NCI-H1092 treated with DMSO at 0.1 percent for 48 hours (cell line): ENCODE measurements at places on chromosomes 7 and 10.
A peak's percentile ranks its signal among the peaks of the same experiment; 100 is the strongest.

DNA sequence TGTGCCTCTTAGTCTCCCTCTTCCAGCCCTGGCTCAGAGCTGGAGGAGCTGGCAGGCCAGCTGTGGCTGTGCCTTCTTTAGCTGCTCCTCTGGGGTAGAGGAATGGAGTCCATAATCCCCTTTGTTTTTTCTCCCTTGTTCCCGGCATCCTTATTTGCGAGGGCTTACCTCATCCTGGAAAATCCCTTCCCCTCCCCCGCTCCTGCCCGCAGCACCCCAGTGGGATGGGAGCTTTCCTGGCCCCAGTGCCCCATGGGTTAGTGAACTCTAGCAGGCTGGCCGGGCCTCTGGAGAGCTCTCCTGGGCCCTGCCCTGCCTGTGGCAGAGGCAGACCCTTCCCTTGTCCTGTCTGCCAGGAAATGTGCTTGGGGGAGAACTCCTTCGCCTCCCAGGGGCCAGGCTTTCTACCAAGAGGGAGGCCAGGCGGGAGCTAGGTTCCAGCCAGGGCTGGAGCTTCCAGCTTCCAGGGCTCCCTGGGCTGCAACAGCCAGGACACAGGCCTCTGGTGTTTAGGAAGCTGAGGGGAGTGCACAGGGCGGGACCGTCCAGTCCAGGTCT lies 16.5 kb upstream of the TRIM8 start:
- DNase-seq: no peak

GRCh38 chr7:113606325-113606724 lies 312.5 kb downstream of the PPP1R3A start:
- DNase-seq: no peak

- no peak for DNase-seq
Measured at GRCh38 chr7:14092331-14092730, 102.9 kb upstream of the ETV1 start.

GRCh38 chr10:5665373-5666007 lies 905 bp downstream of the ASB13 start:
- no peak for DNase-seq

DNA sequence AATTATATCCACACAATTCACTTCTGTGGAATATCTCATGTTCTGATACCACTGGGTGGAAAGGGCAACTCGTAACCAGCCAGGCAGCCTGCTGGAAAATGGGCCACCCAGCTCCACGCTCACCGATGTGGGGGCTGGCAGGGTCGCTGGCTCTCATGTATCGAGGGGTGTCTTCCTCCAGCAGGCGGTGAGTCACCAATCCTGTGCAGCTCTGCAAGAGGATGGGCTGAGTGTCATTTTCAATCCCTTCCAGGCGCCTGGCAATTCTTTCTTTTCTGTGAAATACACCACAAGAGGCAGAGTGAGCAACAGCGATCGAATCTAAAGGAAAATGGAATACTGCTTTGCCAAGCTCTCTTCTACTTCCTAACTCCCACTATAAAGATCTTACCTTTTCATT lies 80.1 kb downstream of the SVIL start:
- no peak for DNase-seq

DNA sequence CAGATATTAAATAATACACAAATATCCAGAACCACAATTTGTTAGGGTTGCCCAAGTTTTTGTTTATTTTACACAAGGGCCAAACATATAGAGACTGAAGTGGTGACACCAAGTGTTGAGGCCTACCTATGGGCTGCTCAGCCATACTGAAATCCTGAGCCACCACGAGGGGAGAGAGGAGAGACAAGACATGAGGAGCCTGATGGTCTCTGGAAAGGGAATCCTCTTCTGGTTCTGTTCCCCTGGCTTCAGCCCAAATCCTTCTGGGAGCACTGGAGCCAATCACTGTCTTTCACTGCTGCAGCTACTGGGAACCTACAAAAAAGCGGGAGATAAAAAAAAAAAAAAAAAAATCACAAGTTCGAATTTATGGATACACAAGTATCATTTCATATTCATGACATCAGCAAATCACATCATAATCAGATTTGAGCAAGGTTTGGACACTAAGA lies 1.9 kb downstream of the SKIDA1 start:
- DNase-seq: peak; percentile 89

DNA sequence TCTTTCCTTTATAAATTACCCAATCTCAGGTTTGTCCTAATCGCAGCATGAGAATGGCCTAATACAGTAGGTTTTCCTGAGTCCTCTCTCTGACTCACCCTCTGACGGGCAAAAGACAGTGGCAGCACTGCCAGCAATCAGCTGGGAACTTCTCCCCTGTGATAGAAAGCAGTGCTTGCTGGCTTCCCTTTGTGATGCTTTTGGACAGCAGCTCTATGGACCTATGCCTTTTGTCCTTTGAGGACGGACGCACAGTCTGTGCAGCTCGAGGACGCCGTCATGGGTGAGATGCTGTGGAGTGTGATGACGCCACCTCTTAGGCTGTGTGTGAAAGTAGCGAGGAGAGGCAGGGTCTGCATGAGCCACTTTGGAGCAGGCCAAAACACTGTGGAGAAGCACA lies 68.8 kb downstream of the KIAA1217 start:
- DNase-seq: no peak

GRCh38 chr10:49556723-49557122 lies 17.8 kb upstream of the ERCC6 start:
- DNase-seq: no peak

DNA sequence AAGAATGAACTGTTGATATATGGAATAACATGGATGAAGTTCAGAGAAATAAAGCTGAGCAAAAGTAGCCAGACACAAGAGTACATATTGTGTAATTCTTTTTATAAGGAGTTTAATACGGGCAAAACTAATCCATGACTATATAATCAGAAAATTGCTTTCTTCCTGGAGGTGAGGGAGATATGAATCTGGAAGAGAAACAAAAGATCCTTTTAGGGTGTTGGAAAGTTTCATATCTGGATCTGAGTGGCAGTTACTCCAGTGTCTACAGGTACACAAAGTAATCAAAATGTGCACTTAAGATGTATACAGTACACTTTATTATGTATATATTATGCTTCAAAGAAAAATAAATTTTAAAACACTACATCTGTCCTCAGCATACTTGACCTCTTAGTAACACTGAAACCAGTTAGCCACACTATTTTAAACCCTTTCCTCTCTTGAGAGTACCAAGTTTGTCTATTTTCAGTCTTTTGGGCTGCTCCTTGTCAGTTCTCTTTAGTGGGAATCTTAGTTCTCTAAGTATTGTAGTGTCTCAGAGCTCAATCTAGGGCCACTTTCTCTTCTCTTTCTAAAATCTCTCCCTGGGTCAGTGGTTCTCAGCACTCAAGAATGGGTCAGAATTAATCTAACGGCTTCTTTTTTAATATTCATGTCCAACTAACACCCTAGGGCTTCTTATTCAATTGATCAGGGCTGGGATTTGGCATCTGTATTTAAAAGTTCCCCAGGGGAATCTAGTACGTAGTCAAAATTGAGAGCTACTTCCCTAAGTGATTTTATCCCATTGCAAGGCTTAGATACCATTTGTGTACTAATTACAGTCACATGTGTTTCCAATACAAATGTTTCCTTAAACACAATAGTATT lies 4.3 kb upstream of the LIPF start:
- DNase-seq: no peak

GRCh38 chr10:87713707-87714106 lies 54.0 kb downstream of the PAPSS2 start:
- no peak for DNase-seq

DNA sequence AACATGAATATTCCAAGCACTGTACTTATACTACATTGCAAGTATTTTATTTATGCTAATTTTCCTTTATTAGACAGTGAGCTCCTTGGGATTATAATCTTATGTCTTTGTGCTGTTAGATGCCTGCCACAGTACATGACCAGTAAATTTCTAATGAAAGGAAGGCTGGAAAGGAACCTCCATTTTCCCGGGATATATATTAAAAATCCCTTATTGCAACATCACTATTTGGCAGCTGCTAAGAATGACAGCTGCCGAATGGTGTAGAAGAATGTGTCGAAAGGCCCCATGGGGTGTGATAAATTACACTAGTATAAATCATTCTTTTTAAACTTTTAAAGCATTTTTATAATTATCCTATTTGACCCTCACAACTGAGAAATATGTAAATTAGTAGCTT lies 59.1 kb downstream of the TFAM start:
- no peak for DNase-seq

- no peak for DNase-seq
Measured at GRCh38 chr7:16881844-16882243, at the start of gene AGR3. Gene AGR3 (minus strand): TSS chr7:16881983. CDS start chr7:16878618, 3,365 bp downstream.

- DNase-seq: no peak
Measured at GRCh38 chr10:82266438-82266837, 391.4 kb downstream of the NRG3 start.

GRCh38 chr7:104294291-104294690 lies 34.1 kb upstream of the LHFPL3 start:
- DNase-seq: no peak

DNA sequence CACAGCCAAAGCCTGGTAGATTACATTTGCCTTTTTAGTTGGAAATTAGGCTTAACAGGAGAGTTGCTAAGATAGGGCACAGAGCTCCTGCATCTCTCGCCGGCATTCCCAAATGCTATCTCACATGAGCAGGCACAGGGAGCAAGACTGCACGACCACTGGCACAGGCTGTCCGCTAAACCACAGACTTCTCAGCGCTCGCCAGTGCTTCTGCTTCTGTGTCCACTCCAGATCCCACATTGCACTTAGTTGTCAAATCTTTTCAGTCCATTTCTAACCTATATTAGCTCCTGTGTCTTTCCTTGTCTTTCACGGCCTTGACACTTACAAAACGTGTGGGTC lies 138.9 kb downstream of the EGFR start:
- DNase-seq: no peak

- no peak for DNase-seq
Measured at GRCh38 chr10:71367271-71367670, 29.4 kb upstream of the CDH23 start.

DNA sequence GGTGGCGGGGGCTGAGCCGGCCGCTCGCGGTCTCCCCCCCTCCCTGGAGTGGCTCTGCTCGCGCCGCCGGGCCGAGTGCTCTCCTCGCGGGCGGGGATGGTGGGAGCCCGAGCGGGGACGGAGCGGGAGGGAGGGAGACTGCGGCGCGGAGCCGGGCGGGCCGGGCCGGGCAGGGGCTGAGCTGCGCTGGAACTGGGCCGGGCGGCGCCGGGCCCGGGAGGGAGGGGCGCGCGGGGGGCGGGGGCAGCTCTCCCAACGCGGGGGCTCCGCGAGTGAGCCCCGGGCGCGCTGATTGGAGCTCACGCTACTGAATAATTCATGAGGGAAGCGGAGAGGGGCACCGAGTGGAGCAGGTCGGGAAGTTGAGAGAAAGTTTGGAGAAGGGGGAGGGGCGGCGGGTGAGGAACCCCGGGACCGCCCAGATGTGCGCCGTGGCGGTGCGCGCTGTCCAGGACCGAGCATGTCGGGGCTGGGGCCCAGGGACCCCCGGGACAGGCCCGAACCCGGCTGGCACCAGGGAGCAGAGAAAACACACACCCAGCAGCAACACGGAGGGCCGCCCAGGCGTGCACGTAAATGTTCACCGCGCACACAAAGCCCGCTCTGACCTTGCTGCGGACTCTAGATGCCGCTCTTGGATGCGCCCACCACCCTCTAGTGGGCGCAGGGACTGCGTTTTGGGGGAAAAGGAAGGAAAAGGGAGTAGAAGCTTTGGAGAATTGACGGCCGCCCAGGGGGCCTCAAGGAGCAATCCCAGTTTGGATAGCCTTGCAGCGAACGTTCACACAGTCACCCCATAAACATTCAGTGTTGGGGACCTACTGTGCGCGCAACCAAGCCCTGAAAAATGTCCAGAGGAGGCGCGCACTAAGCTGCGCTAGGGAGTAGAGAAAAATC lies at the start of gene EPHB4:
TSS of gene EPHB4 (minus strand) at position 194 of the 897 bp plus-strand sequence. CDS start 493 bp downstream, outside the sequence.
- DNase-seq: no peak

GRCh38 chr10:99720387-99720786 lies 11.5 kb downstream of the COX15 start:
- DNase-seq: no peak

DNA sequence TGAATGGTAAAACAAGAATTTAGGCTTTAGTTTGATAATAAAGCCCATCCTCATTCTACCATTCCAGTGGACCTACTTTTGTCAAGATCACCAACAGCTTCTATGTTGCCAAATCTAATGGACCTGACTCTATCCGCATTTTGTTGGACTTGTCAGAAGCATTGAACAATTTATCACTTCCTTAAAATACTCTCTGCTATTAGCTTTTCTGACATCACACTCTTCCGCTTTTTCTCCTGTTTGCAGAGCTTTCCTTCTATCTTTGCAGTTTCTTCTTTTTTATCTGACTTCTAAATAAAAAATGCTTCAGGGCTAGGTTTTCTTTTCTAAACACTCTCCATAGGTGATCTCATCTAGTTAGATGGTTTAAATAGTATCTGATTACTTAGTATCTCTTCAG lies 42.7 kb upstream of the SMIM30 start:
- DNase-seq: no peak

DNA sequence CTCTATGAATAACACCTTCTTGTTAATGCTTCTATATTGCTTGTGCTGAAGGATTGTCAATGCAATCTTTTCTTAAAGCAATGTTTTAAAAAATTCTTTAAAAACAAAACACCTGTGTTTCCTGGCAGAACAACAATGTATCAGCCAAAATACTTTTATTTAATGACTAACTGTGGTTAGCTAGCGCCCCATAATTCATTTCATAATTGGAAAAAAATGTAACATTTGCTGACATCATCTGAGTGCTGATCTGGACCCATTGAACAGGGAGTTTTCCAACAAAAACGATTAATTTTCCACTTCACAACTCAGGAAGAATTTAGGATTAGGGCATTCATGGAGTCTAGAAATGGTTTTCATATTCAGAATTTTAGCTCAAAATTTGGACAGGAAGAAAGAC lies 137.6 kb upstream of the CDK6 start:
- DNase-seq: no peak

DNA sequence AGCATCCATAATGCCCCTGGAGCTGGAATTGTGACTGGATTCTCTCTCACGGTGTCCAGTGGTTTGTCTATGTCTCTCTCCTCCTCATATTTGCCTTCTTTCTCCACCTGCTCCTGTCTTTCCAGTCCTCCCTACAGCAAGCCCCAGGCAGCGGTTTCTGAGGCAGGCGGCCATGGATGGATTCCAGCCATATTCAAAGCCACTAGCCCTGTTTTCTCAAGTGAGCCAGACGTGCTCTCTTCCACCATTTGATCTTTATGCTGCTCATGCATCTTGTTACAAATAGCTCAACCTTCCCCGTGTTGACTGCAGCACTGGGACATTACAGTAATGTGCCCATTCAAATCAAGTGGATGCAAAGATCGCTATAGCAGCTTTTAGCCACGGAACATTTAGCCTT lies 387.2 kb upstream of the PODXL start:
- no peak for DNase-seq

DNA sequence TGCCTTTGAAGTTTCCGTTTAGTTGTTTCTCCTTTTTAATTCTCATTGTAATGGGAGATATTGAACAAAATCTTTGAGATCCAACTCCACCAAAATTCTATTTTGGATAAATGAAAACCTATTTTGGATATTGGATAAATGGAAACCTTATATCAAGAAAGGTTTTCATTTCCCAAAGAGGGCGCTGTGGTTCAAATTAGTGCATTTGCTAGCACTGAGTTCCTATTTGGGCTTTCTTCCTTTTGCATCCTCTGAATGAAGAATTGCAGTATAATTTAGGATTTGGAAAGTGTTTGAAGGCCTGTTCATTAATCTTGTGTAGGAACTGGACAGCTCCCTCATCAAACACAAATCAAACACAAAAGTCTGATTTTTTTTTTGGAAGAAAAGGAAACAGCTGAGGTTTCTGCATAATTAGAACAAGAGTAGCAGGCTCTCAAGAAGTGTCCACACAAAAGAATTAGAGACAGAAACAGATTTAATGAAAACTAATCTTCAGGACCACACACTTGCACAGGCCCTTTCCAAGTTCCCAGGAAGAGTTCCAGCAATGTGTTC lies 80.8 kb upstream of the KLF14 start:
- DNase-seq: no peak
